Glutamatergic neuron (in vitro differentiated cells): ENCODE measurements at places on chromosomes 12 and 14.

DNA sequence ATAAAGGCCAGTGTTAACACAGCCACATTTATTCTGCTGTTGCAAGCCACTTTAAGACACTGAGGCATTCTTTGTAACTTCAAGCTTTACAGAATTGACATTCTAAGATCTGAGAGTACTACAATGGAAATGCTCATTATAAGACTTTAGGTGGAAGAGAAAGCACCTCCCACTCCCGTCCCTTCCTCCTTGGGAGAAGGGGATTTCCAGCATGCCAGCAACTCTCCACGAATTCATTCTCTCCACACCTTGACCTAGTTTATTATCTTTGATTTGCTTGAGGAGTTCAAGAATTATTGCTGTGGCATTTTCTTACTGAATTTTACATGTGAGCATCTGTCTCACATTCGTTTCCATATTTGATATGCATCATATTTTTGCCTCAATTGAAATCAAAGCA, 644.4 kb upstream of the MIS18BP1 start:
- H3K27ac ChIP-seq, result no peak overlapping the region
- H3K27me3 ChIP-seq, result no peaks in the 10 kb centered on the region
- no peaks in the 10 kb centered on the region for H3K36me3 ChIP-seq
- H3K4me1 ChIP-seq, result no peaks in the 10 kb centered on the region

- H3K27me3 ChIP-seq, result peaks cover 5% of the 10 kb centered on the region
- peak overlapping the region; percentile 45 for H3K27ac ChIP-seq
- H3K36me3 ChIP-seq, result peaks cover 34% of the 10 kb centered on the region
- H3K4me3 ChIP-seq, result no peak overlapping the region
These were observed 316.3 kb downstream of the TMTC2 start for GRCh38 chr12:83003026-83003425.

- DNase-seq, result no peak
- H3K4me1 ChIP-seq, result peaks cover 11% of the 10 kb centered on the region
- H3K27ac ChIP-seq, result peak overlapping the region; percentile 3
- H3K27me3 ChIP-seq, result no peaks in the 10 kb centered on the region
- no peaks in the 10 kb centered on the region for H3K36me3 ChIP-seq
- no peak overlapping the region for H3K4me3 ChIP-seq
These were observed 465.0 kb upstream of the ATP2B1 start for GRCh38 chr12:90173499-90174197.

DNA sequence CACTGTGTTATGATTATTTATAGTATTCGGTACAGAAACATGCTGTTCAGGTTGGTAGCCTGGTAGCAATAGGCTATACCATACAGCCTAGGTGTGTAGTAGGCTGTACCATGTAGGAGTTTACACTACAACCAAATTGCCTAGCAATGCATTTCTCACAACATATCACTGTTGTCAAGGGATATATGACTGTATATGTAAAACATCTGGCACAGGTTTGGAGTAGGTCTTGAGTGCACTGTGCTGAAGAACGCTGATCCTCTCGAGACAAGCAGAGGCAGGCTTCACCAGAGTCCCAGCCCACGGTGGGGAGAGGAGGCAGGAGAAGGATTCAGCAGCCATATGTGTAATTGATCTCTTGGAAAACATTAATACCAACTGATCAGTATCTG, 15.0 kb upstream of the TBX5 start:
- peaks cover 10% of the 10 kb centered on the region for H3K27me3 ChIP-seq
- no peak for DNase-seq
- no peaks in the 10 kb centered on the region for H3K4me1 ChIP-seq

DNA sequence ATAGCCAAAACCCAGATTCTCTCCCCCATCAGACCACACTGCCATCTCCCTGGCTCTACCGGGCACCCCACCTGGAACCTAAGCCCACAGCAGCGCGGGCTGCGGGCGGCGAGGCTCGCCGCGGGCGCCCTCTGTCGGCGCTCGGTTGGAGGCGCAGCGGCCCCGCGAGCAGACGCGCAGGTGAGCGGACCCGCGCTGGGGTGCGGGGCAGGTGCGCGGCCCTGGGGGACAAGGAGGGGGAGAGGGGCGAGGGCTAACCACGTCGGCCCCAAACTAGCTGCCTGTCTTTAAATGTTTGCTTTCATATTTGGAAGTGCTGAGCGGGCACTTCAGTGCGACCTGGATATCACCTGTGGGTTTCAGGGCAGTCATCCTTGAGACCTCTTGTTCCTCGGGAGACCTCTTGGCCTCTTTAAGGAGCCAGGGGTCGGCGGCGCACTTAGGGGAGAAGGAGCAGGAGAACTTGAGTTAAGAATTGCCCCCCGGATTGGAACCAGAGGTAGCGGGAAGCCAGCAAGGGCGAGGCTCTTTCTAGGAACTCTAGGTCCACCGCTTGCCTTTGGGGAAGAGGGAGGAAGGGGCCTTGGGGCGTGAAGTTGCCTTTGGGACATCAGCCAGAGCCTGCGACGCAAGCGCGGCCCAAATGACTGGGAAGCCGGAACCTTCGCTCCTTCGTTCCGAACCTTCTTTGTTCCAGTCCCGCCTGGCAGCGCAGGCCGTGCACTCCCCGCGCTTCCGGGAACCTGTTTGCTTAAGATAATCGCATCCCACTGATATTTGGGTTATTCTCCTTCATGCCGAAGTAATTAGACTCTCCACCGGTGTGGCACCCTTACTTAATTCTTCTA, 78.7 kb downstream of the NEDD1 start:
- peak; percentile 46 for DNase-seq
- peak overlapping the region; percentile 83 for H3K4me3 ChIP-seq
- H3K27me3 ChIP-seq, result no peaks in the 10 kb centered on the region

DNA sequence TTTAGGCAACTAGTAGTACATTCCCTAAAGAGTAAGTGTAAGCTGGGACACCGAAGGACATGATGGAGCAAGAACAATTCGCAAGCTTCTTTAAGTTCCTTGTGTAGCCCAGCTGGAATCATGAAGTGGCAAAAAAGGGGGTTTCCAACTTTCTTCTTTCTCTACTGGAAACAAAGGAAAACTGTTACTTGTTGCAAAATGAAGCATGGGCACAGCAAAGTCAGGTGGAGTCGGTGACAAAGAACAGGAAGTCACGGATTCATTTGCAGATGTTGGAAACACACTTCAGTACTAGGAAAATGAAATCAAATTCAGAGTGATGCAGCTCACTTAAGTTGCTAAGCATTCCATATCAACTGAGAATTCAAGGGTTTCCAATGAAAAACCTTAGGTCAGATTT, 706.9 kb upstream of the STXBP6 start:
- H3K27me3 ChIP-seq, result no peaks in the 10 kb centered on the region
- H3K36me3 ChIP-seq, result no peaks in the 10 kb centered on the region
- H3K4me1 ChIP-seq, result peaks cover 23% of the 10 kb centered on the region
- no peak overlapping the region for H3K27ac ChIP-seq
